ENCODE measurements at places on chromosomes 6 and 20.

DNA sequence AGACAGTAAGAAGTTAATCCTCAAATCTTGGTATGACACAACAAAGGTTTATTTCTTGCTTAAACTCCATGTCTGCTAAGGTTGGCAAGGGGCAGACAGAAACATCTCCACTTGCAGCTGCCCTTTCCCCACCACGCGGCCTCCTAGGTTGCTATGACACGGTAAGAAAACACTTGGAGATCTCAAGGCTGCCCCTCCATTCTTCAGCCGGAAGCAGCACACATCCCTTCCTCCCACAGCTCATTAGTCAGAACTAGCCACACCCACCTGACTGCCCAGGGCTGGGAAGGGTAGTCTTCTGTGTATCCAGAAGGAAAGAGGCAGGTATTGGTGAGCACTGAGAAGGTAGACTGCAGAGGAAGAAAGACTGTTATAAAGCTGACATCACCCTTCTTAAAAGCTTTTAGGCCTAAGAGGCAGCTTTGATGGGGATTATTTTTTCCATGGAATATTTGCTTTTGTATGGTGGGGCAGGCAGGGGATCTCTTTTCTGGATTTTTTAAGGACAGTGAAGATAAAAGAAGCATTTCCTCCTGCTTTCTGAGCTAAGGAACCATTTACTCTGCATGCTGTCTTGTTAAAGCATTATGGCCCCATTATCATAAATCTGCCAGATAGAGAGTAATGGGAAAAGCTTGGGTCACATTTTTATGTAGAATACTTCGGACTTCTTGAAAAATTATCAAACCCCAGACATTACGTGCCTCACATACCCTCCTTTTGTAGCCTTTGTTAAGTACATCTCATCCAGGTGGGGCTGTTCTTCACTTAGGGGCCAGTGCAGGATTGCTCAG, 41.6 kb downstream of the MRAP2 start:
- DNase-seq: no peak

DNA sequence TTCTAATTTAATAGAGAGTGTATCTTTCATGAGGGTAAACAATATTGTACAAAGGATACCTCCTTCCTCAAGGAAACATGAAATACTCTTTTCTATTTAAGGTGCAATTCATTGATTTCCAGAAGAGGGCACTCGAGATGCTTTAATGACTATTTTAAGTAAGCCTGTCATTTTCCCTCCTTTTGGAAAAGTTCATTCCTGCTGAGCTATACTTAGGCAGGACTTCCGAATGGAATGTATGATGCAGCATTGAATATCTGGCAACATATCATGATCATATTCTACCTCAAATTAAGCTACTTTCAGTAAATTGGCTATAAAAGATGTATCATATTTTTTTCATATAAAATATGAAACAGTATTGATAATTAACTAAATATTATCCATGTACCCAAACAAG, 5.0 kb downstream of the DST start:
- DNase-seq: no peak

- no peak for DNase-seq
Observed at GRCh38 chr6:112770308-112770707, 423.2 kb downstream of the RFPL4B start.

DNA sequence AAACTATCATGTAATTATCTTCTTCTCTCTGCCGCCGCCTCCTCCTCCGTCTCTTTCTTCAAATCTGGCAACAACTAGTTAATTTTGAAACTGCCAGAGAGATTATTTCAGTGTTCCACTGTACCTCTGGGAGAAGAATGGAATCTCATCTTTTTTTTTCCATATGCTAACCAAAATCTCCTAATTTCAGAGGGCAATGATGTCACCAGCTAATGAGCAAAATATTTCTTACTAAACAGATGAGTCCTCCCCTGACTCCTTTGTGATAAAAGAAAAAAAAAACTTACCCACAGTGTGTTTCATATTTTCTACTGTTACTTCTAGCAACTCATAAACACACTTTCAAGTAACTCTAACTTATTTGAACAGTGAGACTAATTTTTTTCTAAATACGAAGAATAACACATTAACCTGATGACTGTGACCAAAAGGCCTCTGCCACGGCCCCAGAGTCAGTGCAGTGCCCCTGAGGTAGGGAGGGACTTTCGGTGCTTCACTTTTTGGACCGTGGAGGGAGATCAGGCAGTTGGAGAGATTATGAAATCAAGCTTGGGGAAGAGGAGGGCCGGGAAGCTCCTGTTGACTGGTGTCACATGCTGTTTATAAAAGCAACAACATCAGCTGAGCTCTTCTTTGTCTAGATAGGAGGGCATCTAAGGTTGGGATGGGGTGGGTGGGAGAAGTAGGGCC, 159.6 kb downstream of the SASH1 start:
- DNase-seq: no peak

DNA sequence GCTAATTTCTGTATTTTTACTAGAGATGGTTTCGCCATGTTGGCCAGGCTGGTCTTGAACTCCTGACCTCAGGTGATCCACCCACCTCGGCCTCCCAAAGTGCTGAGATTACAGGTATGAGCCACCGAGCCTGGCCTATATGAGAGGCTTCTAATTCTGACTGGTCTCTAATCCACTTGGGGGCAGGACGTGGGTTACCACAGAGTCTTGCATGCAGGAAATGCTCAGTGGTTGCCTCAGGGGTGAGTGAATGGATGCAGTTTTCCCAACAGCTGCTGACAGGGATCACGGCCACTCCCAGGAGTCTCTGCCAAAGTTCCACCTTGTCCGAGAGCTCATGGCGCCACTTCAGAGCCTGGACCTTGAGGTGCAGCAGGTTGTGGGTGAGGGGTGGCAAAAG, 6.4 kb upstream of the FANCE start:
- no peak for DNase-seq

DNA sequence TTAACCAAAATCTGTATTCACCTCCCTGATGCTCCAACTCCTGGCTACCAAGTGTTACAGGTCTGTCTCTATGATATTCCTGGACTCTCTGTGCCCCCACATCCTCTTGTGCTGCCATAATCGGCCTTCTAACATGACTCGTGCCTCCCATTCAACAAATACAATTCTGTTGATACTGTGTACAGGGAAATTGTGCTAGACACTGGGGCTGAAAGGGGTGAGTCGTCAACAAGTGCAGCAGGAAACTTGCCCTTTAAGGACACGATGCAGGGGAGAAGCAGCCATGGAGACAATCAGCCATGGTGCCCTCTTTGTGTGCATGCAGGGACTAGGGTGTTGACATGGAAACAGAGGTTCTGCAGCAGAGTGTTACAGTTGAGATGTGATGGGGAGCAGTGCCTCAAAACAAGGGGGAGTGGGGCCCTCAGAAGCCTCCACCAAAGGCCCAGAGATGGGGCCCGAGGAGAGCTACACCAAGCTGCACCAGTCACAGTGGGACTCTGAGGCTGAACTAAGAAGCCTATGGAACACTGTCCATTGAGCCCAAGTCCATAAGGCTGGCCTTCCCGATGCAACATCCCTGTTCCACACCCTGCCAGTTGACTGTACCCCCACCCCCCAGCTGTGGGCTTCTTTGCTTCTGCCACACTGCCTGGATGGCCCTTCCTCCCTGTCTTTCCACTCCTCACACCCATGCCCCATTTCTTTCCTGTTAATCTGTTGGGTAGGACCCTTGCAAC, 3.1 kb downstream of the PCED1A start:
- no peak for DNase-seq

GRCh38 chr20:41136680-41137613, at the start of gene PLCG1:
PLCG1 (plus strand) TSS chr20:41137543; CDS start chr20:41137642, 99 bp downstream.
- DNase-seq: peak; percentile 77

GRCh38 chr6:18035330-18035854, 48.0 kb upstream of the KIF13A start:
- DNase-seq: no peak

GRCh38 chr6:121619987-121620740, 184.7 kb downstream of the GJA1 start:
- no peak for DNase-seq

GRCh38 chr20:63409066-63409833, 48.1 kb upstream of the CHRNA4 start:
- no peak for DNase-seq

DNA sequence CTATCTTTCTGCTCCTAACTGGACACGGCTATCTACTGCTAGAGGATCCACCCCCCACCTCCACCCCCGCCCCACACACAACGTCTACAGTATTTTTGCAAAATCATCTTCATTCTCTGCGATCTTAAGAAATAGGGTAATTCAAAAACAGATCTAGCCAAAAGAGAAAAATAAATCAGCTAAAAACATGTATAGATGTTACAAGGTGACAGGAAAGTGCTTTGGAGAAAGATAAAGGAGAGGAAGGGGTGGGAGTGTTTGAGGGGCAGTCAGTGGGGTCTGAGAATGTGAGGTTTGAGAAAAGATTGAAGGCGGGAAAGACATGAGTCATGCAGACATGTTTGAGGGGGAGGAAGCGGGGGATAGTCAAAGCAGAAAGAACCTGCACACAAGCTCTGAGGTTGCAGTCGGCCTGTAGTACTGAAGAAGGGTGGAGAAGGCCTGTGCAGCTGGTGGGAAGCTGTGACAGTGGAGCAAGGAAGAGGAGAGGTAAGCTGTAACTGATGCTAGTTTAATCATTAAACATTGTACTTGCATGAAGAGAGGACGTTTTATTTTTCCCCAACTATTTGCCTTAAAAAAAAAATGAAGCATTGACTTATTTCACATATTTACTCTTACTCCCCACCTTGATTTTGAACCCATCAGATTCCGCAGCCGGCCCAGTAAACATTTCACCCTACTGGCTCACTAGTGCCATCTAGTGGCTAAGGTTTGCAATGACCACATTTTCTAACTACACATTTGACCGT, 332.6 kb downstream of the ADGRB3 start:
- DNase-seq: peak; percentile 19

DNA sequence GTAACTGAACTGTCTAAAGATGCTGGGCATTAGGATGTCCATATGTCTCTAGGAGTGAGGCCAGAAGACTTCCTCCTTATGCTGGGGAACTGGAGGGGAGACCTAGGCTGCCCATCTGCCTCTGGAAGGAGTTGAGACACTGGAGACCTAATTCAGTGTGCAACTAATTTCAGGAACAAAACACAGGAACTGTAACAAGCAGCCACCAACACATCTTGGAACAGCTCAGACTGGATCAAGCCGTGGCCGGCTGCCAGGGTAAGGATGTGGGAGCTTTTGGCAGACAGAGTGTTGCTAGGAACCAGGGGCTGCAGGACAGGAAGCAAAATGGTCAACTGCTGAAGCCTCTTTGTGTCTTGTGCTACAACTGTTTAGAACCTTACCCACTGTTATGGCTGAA, 16.4 kb upstream of the MAS1 start:
- no peak for DNase-seq

DNA sequence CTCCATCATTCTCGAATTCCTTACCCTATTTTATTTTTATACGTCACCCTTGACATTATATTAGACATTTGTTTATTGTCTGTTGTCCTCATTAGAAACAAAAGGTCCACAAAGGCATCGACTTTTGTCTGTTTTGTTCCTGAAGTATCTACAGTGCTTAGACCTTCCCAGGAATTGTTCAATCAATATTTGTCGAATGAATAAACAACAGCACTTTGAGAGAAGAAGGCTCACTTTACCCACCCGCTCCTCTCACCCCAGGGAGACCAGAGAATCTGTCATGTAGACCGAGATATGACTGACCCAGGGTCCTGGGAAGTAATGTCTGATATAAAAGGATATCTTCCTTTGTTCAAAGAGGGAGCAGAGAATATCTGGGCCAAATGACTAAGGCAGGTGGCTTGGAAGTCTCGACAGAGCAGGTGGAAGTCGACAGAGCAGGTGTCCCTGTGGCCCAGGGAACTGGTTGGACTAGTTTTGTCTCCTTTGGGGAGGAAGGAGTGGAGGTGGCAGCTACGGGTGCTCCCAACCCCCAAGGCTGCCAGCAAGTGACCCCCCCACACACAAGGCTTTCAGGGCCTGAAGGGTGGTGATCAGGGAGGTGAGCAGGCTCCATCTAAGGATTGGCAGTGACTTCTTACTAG, 14.8 kb upstream of the CHMP4B start:
- no peak for DNase-seq

DNA sequence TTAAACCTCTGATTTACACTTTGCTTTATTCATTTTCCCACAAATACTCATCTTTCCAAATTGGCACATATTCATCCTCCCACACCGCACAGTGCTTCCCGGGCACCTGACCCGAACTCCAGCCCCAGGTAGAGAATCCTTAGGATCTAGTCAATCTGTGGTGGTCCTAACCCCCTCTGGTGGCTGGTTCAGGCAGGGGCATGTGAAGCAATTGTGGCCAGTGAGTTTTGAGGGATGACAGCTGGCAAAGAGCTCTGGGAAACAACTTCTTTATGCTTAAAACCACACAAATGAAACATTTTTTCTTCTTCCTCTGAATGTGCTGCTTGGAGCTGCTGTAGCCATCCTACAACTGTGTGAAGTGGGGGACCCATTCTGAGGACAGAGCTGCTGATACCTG, 54.7 kb downstream of the ELOVL5 start:
- no peak for DNase-seq

DNA sequence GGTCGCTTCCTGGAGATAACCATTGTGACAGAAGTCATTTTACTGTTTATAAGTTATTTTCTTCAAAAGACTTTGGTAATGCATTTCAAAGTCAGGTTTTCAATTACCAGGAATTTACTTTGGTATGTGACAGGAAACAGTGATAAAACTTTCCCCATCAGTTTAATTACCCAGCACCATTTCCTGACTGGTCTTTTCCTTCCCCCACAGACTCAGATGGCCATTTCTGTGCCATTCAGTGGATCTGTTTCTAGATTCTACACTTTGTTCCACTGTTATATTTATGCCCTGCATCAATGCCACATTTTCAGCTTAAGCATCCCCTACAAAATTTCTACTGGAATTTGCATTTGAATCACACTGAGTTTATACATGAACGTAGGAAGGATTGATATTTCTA, 16.3 kb downstream of the RRBP1 start:
- no peak for DNase-seq

GRCh38 chr6:137882225-137882961, 15.3 kb downstream of the TNFAIP3 start:
- DNase-seq: no peak

- DNase-seq: no peak
Observed at GRCh38 chr6:22017766-22018165, 279.1 kb downstream of the PRL start.

GRCh38 chr6:34128045-34128444, 17.8 kb downstream of the GRM4 start:
- DNase-seq: no peak

DNA sequence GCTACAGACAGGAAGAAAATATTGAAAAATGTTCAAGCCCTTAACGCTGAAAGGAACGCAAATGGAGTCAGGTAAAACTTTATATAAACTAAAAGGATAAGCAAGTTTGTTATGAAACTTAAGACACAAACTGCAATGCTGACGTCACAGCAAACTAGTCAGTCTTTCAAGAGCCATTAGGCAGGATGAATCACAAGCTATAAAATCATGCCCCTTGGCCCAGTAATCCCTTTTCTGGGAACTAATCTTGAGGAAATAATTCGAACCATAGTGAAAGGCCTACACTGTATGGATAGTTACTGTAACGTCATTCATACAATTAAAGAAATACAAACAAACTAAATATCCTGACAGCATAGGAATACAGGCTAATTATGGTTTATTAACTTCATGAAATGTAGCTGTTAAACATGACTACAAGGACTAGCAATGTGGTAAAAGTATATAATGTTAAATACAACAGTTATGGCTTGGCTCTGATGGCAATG, 42.7 kb upstream of the HINT3 start:
- DNase-seq: no peak
